Activated CD4-positive, alpha-beta T cell treated with anti-CD3 and anti-CD28 coated beads, Interleukin-2, amount 50 U/mL, for 48 hours (primary cell): ENCODE measurements at places on chromosomes 3 and 15.

DNA sequence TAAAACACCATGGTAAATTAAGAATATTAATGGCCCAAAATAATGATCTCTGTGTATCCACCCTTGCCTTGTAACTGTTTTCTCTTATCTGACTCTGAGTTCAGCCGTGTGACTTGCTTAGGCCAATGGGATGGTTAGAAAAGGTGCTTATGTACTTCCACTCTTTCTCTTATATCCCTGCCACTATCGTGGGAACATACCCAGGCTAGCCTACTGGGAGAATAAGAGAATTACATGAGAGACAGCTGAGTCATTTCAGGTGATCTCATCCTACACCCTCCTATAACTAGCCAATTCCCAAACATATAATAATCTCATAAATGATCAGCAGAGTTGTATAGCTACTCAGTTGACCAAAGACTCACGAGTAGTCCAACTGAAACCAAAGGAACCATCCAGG lies 98.3 kb upstream of the ABI3BP start:
- no peak for DNase-seq

- DNase-seq = no peak
Observed at GRCh38 chr3:171883257-171883892, 40.2 kb downstream of the TMEM212 start.

GRCh38 chr15:27545494-27546255 lies 553.4 kb downstream of the OCA2 start:
- DNase-seq = no peak

DNA sequence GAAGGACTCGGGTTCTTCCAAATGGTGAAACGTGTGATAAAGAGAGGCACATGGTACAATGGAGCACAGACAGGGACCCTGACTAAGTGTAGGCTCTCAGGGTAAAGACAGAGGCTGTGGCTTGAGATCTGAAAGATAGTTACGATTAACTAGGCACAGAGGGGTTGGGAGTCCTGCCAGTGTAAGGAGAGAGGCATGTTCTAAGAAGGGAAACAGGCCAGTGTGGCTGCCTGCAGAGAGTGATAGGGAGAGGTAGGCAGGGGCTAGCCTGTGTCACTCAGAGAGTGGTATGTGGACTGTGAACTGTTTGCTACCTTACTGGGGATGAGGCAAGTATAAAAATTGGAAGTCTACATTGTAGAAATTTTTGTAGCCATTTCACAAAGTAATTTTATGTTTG lies 109.5 kb downstream of the PEX5L start:
- DNase-seq = no peak

GRCh38 chr15:66566963-66567531 lies 1.2 kb upstream of the LCTL start:
- DNase-seq = peak; percentile 53
